ENCODE measurements at places on chromosomes 5 and 9. TPM values are rescaled to one million over a fixed set of nuclear protein-coding genes. Genes with fewer than 3 reads are reported as not detected.

GRCh38 chr5:76331126-76331525, 72.0 kb upstream of the IQGAP2 start:
- peak overlapping the region; percentile 14 for H3K4me3 ChIP-seq
- no peak overlapping the region for H3K27ac ChIP-seq
- H3K36me3 ChIP-seq: no peaks in the 10 kb centered on the region
- DNase-seq: peak; percentile 55

DNA sequence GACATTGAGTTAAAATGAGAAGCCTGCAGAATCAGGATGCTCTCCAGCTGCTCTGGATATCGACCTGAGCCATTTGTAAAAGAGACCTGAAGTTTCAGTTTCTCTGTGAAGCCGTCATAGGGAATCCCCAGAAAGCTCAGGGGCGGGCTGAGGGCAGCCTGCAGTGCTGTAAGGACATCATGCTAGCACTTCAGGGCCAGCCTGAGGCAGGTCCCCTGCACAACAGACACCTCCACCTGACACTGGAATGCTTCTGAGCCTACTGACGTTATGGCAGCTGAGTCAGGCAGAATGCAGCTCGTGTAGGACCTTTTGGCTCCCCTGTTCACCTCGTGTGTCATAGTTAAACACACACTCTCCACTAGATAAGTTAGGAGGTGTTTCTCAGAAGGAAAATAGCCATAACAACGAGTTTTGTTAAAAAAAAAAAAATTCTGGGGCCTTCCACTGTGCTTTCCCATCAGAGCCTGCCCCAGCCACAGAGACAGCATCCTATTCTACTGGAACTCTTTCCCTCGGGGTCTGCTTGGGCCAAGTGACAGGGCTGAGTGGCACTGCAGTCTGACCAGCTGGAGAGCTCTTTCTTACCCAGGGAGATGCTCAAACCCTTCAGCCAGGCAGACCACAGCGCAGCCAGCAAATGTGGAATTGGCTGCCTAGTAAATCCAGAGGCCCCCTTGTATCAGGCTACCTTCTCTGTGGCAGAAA, 354.9 kb downstream of the DIRAS2 start:
- no peak overlapping the region for H3K27ac ChIP-seq
- no peaks in the 10 kb centered on the region for H3K27me3 ChIP-seq
- no peaks in the 10 kb centered on the region for H3K36me3 ChIP-seq
- H3K4me3 ChIP-seq: no peak overlapping the region
- no peak for DNase-seq
- no peaks in the 10 kb centered on the region for H3K4me1 ChIP-seq

ANKRD18B gene
- 14.7 TPM for total RNA-seq

CSF2 gene
- total RNA-seq: not detected

- H3K4me3 ChIP-seq: no peak overlapping the region
- peak overlapping the region; percentile 33 for H3K27ac ChIP-seq
- no peaks in the 10 kb centered on the region for H3K36me3 ChIP-seq
- H3K27me3 ChIP-seq: no peaks in the 10 kb centered on the region
- peaks cover 53% of the 10 kb centered on the region for H3K4me1 ChIP-seq
These were observed 45.4 kb downstream of the MFAP3 start for GRCh38 chr5:154084062-154084639.

DNA sequence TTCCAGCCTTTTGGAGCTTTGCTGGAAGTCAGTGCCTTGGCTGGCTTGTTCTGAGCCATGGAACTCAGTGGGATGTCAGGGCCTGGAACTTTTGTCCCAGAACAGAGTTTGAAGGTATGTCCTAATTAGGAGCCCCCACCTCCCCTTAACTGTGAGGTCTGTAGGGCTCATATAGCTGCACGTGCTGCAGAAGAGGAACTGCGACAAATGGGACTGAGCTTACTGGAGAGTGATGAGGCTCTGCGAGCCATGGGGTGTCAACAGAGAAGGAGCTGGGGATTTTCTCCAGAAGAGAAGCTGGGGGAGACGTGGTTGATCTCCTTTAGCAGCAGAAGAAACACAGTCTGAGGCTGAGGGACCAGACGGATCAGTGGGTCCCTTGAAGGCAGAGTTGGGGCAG, 10.9 kb downstream of the TMEM8B start:
- no peak overlapping the region for H3K4me3 ChIP-seq
- H3K36me3 ChIP-seq: no peaks in the 10 kb centered on the region
- H3K4me1 ChIP-seq: no peaks in the 10 kb centered on the region
- DNase-seq: no peak
- H3K27me3 ChIP-seq: peaks cover 4% of the 10 kb centered on the region
- no peak overlapping the region for H3K27ac ChIP-seq

DNA sequence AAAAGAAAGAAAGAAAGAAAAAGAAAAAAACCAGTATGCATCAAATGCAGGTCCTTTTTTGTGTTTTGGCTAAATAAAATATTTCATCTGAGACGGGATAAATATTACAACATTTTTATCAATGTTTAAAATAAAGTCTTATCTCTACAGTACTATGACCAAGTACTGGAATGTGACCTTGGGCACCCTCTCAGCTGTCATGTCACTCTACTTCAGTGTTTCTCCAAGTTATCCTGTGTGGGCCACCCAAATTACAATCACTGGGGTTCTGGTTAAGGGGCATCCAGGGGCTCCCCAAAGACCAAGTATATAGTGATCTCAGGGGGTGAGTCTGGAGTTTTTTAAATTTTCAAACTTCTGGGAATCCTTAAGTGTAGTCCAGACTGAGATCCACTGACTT, 3.5 kb upstream of the PDZD2 start:
- no peak overlapping the region for H3K27ac ChIP-seq
- no peak overlapping the region for H3K4me3 ChIP-seq
- H3K4me1 ChIP-seq: peaks cover 11% of the 10 kb centered on the region
- DNase-seq: no peak
- H3K36me3 ChIP-seq: no peaks in the 10 kb centered on the region
- peaks cover 13% of the 10 kb centered on the region for H3K27me3 ChIP-seq

SLC27A6 gene
- 1.9 TPM for total RNA-seq

DNA sequence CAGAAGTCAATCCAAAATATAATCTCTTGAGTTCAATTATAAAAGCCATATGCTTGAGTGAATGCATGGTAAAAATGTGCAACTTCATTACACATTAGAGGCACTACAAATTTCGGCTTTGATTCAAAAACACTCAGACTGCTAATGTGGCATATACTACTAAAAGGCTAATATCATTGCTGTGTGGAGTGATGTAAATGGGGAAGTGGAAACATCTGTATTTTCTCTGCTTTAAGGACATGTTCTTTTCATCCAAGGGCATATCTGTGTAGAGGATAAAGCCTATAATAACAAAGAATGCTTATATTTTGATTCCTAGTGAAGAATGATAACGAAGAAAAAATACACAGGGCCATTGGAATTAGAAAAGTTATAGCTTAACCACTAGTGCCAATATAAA, 643.9 kb upstream of the ZNF608 start:
- no peaks in the 10 kb centered on the region for H3K27me3 ChIP-seq
- no peak overlapping the region for H3K27ac ChIP-seq
- no peaks in the 10 kb centered on the region for H3K36me3 ChIP-seq
- DNase-seq: no peak
- peaks cover 15% of the 10 kb centered on the region for H3K4me1 ChIP-seq

FUT7 gene
- total RNA-seq: not detected

- no peak overlapping the region for H3K27ac ChIP-seq
- H3K36me3 ChIP-seq: no peaks in the 10 kb centered on the region
- H3K27me3 ChIP-seq: no peaks in the 10 kb centered on the region
- H3K4me3 ChIP-seq: no peak overlapping the region
These were observed 360.0 kb downstream of the OSTF1 start for GRCh38 chr9:75448281-75448680.

DNA sequence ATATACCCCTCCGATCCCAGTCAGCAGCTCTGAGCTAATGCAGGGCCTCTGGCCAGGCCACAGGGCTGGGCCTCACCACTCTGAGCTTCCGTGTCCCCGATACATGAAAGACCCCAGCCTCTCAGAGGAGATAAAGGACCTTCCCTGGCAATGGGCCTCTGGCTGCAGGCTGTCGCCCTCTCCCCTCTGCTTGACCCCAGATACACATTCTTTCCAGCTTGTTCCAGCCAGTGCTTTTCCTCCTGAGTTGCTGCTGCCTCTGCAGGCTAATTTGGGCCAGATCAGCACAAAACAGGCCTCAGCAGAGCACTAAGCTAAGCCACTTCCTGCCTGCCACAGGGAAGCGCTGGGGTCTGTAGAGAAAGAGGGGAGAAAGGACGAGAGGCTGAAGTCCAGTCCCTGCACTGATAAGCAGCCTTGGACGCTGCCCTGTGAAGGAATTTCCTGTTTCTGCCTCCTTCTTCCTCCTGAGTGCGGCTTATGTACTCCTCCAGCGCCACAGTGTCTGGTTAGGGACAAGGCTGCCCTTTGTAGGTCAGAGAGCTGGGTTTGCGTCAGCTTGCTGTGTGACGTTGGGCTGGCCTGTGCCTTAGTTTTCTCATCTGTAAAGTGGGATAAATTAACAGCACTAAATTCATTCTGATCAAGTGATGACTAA, 73.0 kb upstream of the IL17B start:
- H3K27ac ChIP-seq: peak overlapping the region; percentile 71
- H3K4me3 ChIP-seq: no peak overlapping the region
- no peaks in the 10 kb centered on the region for H3K27me3 ChIP-seq

- no peaks in the 10 kb centered on the region for H3K36me3 ChIP-seq
- no peak overlapping the region for H3K4me3 ChIP-seq
- no peaks in the 10 kb centered on the region for H3K27me3 ChIP-seq
- no peak overlapping the region for H3K27ac ChIP-seq
- H3K4me1 ChIP-seq: no peaks in the 10 kb centered on the region
These were observed 198.6 kb downstream of the GADD45G start for GRCh38 chr9:89803403-89803802.

GFPT2 gene
- total RNA-seq: 20.3 TPM

GRCh38 chr5:143155455-143155854, 248.0 kb downstream of the NR3C1 start:
- H3K4me1 ChIP-seq: peaks cover 21% of the 10 kb centered on the region
- no peak for DNase-seq
- H3K27ac ChIP-seq: no peak overlapping the region
- H3K4me3 ChIP-seq: no peak overlapping the region
- H3K27me3 ChIP-seq: no peaks in the 10 kb centered on the region

DNA sequence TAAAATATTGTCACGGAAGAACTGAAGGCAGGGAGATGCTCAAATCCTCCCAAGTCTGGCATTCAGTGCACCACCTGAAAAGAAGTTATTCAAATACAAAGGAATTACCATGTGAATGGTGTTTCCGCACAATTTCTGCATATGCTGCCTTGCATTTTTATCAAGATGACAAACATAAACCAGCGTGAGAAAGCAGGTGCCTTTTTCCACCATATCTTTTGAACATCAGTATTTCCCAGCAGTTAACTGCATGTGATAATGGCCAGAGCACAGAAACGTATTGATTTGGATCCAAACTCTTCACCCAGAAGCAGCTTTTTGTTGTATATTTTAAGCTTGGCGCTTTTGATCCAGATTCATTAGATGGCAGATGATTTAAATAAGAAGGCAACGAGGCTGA, 808.0 kb downstream of the TLE1 start:
- no peak for DNase-seq
- H3K4me1 ChIP-seq: peaks cover 18% of the 10 kb centered on the region
- H3K36me3 ChIP-seq: no peaks in the 10 kb centered on the region
- no peak overlapping the region for H3K4me3 ChIP-seq

DNA sequence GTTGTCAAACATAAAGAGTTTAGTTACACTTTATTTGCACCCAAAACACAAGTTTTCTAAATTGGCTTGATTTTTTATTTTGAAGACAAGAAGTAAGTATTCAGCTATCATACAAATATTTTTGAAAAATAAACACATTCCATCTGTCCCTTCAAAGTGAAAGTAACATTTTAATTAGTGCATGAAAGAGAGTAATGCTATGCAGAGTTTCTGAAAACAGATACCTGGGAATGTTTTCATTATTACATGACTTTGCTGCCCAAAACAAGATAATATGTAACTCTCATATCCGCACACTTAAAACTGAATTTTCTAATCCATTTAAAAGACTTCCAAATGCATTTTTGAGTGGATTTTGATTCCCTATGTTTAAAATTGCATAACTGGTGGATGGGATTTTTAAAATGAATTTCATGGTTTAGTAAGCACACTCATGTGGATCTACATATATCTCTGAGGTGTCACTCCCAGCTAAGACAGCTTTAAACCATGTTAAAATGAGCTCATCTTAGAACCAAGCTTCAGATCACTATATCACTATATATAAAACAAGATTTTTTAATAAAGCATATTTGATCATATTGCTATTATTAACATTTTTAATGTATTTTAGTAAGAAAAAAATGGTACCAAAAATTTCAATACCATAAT, 127.5 kb downstream of the ATPSCKMT start:
- no peaks in the 10 kb centered on the region for H3K27me3 ChIP-seq
- DNase-seq: no peak
- no peak overlapping the region for H3K27ac ChIP-seq
- H3K4me1 ChIP-seq: no peaks in the 10 kb centered on the region
- H3K4me3 ChIP-seq: no peak overlapping the region

SPATA31E1 gene
- total RNA-seq: not detected

Measured in neural progenitor cell (in vitro differentiated cells).